ENCODE measurements at places on chromosomes 2 and 18.

- no peak for DNase-seq
These were observed 1378.9 kb upstream of the CELF4 start for GRCh38 chr18:38944446-38945024.

DNA sequence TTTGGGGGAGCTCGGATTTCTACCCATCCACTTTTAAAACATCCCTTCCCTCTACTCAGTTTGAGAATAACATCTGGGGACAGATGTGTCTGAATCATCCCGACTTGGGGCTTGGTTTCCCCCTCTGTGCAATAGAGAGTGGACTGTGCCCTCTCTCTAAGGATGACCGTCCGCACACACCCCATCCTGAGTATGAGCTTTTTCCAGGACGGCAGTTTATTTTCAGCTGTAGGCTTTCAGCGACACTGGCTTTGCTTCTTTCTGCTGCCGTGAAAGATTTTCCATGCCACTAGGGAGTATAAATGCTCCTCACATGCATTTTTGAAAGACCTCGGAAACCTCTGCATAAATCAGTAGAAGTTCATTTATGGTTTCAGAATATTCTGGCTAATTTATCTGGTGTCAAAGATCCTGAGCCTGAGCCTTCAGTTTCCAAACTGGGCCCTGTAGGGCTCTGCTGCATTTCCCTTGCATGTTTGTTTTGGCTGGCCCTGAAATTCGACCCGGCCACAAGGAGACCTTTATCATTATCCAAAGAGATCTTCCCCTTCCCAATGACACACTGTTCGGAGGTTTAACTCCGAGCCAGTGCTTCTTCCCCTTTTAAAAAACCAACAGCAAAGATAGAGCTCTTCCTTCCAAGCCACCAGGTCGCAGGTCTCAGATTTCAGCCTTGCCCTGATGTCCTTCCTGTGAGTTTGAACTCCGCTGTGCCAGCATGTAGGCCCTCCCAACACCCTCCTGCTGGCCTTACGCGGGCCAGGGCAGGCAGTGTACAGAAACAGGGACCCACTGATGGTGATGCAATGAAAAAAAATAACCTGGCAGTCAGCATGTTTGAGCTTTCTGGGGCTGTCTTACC lies 53.3 kb downstream of the FECH start:
- DNase-seq, result no peak

- no peak for DNase-seq
These were observed 14.5 kb upstream of the KIF3C start for GRCh38 chr2:25996844-25997243.

DNA sequence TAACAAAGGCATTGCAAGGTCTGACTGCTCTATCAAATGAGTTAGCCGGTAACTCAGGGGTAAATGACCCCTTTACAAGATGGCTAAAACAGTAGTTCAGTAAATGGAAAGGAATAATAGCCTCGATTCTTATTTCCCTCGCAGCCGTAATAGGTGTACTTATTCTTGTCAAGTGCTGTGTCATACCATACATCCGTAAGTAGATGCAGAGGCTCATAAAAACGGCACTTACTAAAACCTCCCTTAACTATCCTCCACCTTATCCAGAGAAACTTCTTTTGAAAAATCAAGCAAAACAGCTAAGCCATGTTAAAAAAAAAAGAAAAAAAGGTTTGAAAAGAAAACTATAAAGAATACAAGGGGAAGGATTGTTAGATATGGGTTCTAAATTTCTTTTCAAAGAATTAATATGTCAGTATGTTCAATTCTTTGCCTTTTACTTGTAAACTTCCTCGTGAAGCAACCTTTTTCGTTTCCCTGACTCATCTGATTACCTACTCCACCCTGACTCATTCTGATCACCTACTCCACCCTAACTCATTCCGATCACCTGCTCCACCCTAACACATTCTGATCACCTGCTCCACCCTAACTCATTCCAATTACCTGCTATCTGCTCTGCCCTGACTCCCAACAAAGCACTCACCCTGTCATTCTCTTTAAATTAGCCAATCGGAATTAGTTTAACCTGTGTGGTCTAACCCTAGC lies 127.5 kb downstream of the SPAG16 start:
- no peak for DNase-seq

GRCh38 chr2:160241251-160242137 lies 41.4 kb upstream of the ITGB6 start:
- peak; percentile 78 for DNase-seq

DNA sequence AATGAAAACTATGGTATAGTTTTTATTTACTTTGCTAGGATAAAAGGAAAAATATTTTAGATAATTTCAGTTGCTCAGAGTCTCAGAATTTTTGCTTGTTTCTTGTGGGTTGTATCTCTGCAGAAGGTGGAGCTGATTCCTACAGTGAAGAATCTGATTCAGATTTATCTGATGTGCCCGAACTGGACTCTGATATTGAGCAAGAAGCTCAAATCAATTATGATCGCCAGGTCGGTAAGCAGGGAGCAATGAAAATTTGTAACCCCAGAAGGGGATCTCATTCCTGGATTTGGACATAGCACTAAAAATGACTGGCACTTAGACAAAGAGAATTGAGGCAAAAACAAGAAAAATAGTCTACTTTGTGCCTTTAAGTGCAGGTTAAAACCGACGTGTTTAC lies 140.2 kb downstream of the EML6 start:
- DNase-seq, result no peak

DNA sequence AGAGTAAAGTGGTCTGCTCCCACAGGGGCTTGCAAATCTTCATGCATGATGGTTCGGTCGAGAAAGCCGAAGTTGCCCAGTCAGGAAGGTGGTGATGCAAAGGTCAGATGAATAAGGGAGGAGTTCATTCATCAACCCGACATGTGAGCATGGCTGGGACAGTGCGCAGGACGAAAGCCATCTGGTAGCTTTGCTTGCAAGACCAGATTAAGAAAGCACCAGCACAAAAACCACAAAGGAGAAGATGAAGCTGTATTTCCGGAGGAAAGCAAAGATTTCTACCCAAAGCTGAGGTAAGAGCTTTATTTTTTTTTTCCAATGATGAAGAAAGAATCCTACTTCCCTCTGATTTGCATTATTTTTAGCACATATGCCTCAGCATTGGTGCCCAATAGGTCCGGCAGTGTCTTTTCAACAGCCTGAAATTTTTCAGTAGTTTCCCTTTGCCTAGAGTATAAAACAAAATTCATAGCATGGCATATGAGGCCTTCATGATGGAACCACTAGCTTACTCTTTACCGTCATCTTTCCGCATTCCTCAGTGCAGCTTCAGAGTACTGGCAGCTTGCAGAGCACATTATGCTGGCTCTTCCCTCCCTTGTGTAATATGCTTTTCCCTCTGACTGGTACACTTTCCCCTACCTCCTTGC lies 112.0 kb upstream of the THOC1 start:
- DNase-seq, result no peak

- peak; percentile 41 for DNase-seq
These were observed 58.6 kb upstream of the SLC25A52 start for GRCh38 chr18:31819106-31819924.

DNA sequence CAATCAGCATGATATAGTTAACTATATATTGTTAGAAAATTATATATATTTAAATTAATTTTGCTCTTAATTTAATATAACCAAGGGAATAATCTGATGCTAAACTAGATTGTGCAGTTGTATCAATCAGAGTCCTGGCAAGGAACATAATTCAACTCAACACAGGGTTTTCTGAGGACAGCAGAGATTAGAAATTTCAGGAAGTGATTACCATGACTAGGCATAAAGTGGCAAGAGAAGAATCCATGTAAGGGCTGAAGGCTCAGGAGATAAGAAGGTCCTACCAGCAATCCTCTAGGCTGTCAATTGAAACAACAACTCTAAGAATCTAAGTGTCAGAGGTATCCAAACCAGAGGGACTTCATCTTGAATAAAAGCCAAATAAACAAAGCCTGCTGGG lies 807.8 kb downstream of the DSC3 start:
- no peak for DNase-seq

- no peak for DNase-seq
These were observed 20.9 kb upstream of the SMAD4 start for GRCh38 chr18:51009072-51009471.

DNA sequence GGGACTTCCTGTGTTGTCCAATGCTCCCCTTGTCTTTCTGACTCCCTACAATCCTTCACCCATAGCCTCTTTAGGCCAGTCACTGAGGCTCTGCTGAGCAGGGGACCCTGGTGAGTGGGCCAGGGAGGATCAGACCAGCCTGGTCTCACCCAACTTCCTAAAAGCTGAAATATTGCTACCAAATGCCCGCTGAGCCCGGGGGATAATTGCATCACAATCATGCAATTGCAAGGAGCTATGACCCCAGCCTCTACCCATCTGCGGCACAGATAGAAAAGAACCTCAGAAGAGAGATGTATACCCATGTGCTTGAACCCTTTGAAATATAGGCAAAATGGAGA lies 3.7 kb upstream of the SP100 start:
- no peak for DNase-seq

DNA sequence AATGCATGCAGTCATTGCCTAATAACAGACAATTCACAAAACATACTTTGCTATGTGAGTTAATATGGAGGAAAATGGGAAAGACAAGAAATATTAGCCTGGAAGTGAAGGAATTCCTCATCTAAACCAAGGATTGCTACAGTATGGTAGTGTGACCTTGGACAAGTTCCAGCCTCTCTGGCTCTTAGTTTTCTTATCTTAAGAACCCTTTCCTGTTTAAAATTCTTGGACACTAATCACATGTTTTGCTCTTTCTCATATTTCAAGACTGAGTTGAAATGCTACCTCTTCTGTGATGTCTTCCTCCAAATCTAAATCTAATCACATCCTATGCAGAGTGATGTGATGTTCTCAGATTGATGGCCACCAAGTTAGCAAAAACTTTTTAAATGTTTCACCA lies 20.8 kb upstream of the ADAM23 start:
- no peak for DNase-seq

GRCh38 chr2:96109361-96109680 lies 7.0 kb downstream of the ADRA2B start:
- no peak for DNase-seq

GRCh38 chr2:168137510-168138180 lies 109.8 kb downstream of the STK39 start:
- DNase-seq, result no peak

GRCh38 chr2:107020392-107020791 lies 134.4 kb upstream of the ST6GAL2 start:
- DNase-seq, result no peak

DNA sequence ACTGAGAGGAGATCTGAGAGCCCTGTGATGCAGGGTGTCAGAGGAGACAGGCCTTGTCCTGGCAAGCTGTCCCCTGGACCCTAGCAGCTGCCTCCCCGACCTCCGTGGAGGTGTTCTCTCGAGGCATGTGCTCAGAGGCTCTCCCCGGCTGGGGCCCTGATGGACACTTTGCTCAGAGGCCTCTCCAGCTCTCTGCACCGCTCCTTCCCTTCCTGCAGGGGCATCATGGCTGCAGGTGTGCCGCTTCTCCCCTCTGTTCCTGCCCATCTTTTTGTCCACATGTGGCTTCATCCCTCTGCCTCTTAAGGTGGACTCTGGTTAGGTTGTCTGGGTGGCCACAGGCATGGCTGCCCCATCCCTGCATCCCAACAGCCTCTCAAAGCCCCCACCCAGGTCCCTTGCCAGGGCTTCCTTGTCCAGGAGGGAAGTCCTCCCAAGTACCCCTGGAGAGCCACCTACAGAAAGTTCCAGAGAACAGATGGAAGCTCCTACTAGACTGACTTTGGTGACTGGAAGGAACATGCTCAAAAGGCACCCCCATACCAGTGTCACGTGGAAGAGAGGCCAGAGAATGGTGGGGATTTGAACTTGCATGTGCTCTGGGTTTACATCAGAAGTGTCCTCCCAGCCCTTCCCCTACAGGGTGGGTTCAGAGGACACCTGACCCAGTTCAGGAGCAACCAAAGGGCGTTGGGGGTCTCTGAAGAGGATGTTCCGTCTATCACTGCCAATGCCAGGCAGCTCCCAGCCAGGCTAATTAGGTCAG lies 120.4 kb downstream of the KLHL29 start:
- DNase-seq, result no peak

DNA sequence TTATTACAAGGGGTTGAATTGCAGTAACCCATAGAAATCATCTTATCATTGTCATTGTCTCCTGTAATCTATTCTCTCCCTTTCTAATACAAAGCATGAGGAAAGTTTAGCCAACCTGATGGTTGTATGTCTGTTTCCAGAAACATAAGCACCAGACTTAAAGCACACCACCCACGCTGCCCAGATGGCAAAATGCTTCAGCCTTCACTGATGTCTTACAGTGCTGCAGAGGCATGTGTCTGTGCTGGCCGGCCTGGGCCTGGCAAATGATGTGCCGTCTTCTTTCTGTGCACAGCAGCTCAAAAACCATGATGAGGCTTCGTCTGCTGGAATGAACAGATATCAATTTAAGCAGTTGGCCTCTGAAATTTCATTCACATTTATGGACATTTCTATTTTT lies 443.0 kb upstream of the RGPD4 start:
- DNase-seq, result no peak

GRCh38 chr2:121473512-121473911 lies 57.2 kb upstream of the RNU4ATAC start:
- no peak for DNase-seq

GRCh38 chr2:113234721-113235346 lies 43.9 kb downstream of the PAX8 start:
- DNase-seq, result no peak

DNA sequence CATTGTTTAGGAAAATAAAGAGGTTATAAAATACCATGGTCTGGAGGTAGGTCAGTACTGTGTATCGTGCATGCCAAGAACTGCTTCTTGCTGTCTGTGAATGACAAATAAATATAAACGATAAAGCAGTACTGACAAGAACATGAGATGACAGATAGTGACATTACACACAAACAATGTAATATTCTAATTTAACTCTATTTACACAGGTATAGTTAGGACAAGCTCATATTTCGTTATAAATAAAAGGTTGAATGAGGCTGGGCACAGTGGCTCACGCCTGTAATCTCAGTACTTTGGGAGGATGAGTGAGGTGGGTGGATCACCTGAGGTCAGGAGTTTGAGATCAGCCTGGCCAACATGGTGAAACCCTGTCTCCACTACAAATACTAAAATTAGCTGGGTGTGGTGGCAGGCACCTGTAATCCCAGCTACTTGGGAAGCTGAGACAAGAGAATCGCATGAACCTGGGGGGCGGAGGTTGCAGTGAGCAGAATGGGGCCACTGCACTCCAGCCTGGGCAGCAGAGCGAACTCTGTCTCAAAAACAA lies 14.7 kb upstream of the GPR75 start:
- DNase-seq, result no peak

- DNase-seq, result no peak
These were observed 7.5 kb upstream of the CYP26B1 start for GRCh38 chr2:72155151-72155550.

GRCh38 chr2:12554224-12555011 lies 162.3 kb upstream of the TRIB2 start:
- no peak for DNase-seq

- peak; percentile 80 for DNase-seq
These were observed 13.4 kb downstream of the ITGA6 start for GRCh38 chr2:172440795-172441194.

DNA sequence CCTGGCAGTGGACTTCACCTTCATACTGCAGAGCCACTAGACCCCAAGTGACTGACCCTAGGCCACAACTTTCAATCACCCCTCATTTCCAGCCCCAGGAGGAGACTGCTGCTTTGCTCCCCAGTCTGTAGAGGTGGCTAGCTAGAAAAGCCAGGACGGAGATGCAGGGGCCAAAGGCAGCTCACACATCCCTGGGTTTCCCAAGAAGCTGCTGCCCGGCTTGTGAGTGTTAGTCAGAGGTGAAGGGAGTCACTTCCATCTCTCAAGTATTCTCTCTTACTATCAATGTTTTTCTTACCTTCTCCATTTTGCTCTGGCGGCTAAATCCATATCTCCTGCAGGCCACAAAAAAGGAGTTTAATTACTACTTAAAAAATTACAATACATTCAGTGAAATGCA lies 36.2 kb downstream of the CCDC93 start:
- no peak for DNase-seq
